ENCODE measurements at places on chromosomes 6 and 20. TPM values are rescaled to one million over a fixed set of nuclear protein-coding genes. Genes with fewer than 3 reads are reported as not detected.

GRCh38 chr6:25186919-25187318, 92.3 kb upstream of the CARMIL1 start:
- DNase-seq: no peak

DNA sequence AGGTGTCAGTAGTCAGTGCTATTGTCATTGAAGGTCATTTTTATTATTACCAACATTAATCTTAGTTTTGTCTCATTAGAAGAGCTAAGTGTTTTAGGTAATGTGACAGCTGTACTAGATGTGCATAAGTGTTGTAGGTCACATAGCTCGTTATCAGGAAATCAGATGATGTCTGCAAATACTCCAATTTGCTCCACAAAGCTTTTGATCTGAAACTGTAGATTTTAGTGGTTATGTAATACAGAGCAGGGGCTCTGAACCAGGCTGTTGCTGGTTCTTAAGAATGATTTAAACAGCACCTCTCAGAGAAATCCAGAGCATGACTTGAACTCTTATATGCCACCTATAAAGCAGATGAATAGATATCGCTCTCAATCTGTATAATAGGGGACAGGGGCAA, 2.5 kb downstream of the IL17F start:
- no peak for DNase-seq

DNA sequence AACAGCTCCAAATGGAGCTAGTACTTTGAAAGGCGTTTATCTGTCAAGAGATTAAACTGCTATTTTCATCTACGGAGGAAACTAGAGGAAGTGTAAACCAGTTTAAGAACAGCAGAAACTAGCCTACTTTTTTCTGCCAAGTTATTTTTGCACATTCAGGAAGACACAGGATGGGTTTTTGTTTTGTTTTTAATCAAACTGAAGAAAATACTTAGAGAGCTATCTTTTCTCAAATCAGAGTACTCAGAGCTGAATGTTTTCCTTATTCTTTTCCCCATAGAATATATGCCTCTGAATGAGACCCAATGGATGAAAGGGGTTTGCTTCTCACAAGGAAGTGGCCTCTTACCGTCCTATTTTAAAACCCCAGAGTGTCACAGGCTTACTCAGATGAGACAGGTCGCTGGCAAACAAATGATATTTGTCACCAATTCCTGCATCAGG, 538.5 kb downstream of the CD83 start:
- DNase-seq: no peak

NMBR gene
- not detected for total RNA-seq

VWA7 gene
- total RNA-seq: 1.4 TPM

DNA sequence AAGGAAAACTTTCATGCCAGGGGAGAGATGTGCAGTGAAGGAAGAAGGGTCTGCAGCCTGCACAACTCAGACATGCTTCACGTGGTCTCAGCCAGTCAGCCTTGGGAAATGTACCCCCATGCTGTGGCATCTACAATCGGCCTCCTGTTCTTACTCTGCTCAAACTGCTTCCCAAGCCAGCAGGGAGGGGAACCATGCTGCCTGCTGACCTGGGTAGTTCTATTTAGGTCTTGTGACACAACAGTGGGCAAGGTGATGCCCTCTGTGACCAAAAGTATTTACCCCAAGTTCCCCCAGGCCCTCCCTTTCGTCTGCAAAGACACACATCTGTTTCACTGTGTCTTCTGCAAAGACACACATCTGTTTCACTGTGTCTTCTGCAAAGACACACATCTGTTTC, 106.9 kb downstream of the SLC23A2 start:
- DNase-seq: no peak

DNA sequence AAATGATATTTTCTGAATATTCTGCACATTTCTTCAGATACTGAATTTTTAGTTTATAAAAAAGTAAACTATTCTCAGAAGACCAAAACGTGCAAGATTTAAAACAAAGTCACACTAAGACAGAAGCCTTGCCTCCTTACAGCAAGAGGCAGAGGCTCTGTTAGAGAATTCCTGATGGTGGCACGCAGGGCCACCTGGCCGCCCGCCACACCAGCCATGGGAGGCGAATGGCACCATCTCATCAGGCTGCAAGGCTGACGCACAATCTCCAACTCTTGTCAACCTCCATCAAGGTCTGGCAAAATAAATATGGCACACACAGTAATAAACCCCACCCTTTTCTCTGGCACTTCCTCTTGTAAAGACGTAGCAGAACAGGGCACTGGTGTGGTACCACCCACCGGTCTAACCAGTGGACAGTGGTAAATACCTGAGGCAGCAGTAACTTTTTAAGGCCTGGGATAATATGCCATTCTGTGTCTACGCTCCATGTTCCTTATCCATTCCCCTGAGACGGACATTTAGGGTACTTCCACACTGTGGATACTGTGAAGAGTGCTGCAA, 111.4 kb downstream of the WDR27 start:
- DNase-seq: no peak

DNA sequence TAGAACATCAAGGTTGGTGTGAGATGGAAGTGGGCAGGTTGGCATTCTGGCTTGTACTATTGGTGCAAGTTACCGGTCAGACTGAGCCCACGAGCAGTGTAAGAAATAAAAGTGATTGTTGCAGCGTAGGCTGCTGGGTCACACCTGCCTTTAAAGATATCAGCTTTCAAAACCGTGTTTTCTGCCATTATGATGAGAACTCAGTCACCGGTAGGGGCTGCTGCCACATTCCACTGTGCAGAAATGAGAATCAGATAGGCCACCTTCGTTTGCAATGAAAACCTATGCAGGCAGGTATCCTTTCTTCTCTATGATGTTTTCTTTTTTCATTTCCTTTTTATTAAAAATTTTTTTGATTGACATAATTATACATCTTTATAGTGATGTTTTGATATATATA, 168.5 kb downstream of the MYLK4 start:
- no peak for DNase-seq
